Cardiac muscle cell (in vitro differentiated cells and primary cell): ENCODE measurements at places on chromosomes 3 and 15.
A peak's percentile ranks its signal among the peaks of the same experiment; 100 is the strongest.

DNA sequence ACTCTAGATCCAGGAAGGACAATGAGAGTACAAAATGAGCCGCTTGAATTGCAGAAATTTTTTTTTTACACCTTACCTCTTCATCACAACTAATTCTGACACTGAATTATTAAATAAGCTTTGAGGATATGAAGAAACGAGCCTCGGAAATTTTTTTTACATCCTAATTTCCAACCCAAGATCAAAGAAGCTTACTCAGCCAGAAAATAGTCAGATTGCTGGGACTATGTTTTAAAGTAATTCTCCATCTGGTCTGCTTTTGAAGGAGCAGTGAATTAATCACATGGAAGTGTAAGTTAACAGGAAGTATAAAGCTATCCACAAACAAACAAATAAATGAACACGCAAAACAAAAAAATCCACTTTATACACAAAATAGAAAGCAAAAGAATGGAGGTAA, 437.0 kb upstream of the KCNMB2 start:
- DNase-seq, result no peak

- DNase-seq, result no peak
Observed at GRCh38 chr3:129475863-129476262, 35.8 kb downstream of the IFT122 start.

GRCh38 chr15:25481208-25481859, 42.5 kb upstream of the UBE3A start:
- DNase-seq, result no peak

GRCh38 chr15:73908030-73908821, 18.0 kb upstream of the LOXL1 start:
- peak; percentile 82 for DNase-seq

DNA sequence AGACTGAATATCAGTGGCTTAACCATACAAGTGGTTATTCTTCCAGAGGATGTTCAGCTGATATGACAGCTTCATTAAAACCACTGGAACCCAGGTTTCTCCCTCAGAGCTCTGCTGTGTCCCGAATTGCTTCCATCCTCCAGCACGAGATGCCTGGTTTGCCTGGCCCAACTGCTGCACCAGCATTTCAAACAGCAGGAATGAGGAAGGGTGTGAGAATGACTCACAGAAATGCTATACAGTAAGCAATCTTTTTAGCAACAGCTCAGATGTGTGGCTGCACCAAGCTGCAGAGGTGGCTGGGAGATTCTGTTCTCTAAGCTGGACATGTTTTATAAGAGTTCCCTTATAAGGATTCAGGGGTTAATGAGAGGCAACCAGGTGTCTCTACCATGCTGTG, 271.0 kb downstream of the GABRG3 start:
- DNase-seq, result no peak

- peak; percentile 77 for DNase-seq
Observed at GRCh38 chr15:78810362-78811123, 721 bp downstream of the ADAMTS7 start.

- DNase-seq, result no peak
Observed at GRCh38 chr3:10873415-10873814, 57.4 kb downstream of the SLC6A11 start.

- DNase-seq, result no peak
Observed at GRCh38 chr3:3189961-3190360, 10.5 kb upstream of the CRBN start.

DNA sequence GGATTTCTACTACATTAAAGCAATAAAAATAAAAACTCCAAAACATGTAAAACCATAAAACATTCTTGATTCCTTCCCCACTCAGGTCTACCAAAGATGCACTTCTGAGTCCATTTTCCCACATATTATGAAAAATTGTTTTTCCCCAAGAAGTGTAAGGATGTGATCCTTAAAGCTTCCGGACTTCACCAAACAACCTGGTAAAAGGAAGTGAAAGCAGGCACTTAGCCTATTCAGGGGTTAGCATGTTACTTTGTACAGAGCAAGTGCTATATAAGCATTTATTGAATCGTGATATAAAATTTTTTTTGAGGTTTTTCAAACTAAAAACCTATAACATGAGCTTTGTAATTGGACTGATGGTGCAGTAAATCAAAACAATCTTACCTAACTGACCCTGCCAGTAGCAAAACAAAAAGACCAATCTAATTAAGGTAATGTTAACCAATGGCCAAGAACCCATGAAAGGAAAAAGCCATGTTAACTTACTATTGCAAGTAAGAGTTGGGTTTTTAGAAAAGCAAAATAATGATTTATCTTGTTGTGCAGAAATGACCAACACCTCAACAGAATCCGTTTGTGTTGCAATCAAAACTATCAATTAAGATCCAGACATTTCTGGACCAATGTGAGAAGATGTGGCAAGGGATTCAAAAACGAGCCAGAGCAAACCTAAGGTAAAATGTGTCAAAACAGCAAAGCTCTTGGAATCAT, 1.8 kb downstream of the SETD2 start:
- DNase-seq, result no peak

DNA sequence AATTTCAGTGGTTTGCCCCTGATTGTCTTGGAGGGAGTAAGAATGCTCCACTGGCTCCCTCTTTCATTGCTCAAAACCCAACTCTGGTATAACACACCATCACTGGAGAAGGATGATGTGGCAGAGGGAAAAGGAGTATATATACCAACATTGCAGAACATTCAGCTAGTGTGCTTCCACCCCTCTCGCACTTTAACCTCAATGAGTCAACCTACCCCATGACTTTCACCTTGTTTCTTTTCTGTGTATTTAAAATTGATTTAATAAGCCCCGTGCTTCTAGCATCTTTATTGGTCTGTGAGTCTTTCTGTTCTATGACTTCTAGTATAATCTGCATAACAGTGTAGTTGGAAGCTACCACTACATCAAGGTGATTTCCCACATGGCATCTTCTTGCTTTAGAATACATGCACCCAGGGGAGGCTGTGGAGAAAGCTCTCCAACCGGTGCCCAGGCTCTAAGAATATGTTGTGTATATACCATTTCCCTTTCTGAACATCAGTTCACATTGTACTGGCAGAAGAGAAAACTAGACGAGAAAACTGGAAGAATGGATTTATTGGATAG, 595.1 kb upstream of the TGFBR2 start:
- DNase-seq, result no peak

DNA sequence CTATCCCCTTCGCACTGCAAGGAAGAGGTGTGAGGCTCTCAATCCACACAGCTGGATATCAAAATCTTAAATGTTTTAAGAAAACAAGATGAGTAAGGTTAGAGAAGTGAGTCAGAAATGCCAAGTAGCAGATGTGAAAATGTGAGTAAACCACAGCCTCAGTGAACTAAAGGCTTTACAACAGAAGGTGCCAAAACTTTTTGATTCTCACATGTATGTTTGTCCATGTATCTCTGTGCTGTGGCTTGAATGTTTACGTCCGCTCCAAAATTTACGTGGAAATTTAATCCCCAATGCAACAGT, 126.8 kb upstream of the PFN2 start:
- DNase-seq, result no peak

- peak; percentile 63 for DNase-seq
Observed at GRCh38 chr3:52094571-52095485, 38.5 kb upstream of the DUSP7 start.

DNA sequence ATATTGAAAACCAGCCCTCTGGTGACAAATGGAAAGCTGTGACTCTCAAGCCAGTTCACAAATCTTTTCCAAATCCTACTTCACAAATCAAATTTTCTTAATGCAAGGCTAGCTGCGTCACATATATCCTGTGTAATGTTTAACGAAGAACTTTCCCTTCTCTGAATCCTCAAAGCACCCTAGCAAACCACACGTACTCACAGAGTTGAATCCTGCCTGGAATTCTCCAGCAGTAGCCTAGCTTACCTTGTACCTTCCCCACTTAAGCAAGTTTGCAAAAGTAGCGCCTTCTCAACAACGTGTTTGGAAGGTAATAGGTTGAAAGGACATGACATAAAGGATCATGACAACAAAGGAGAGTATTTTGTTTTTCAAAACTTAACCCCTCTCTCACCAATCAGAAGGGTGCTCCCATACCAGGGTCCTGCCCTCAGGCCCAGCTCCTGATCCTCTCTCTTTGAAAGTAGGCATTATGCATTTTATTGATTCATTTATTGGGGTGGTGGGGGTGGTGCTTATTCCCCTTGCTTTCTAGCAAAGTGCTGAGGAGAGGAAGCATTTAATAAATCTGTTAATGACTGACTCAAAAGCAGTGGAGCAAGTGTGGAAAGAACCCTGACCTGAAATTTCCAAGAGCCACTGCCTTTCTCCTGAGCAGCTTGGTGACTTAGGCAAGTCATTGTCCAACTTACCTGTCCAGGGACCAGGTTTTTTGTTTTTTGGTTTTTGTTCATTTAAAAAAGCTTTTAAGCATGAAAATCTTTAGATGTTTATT, 531.6 kb downstream of the MECOM start:
- DNase-seq, result no peak

DNA sequence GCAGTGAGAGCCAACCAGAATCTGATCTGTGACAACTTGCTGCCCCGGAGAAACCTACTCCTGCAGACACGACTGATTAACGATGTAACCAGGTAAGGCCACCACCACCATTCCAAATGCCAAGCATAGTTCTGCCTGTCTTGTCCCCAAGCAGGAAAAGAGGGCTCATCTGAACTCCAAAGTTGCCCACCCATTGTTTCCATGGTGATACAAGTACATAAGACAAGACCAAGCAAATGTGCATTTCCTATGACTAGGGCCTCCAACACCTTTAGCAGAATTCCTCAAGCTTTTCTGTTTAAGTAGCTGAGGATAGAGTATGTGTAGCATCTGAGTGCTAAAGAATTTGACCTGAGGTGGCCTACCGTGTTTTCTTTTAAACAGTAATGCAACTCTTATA, 290.7 kb downstream of the RYR3 start:
- no peak for DNase-seq
